NCI-H2029 treated with DMSO at 0.1 percent for 48 hours (cell line): ENCODE measurements at places on chromosomes 4 and X.

GRCh38 chr4:136934601-136935000, 597.7 kb downstream of the PCDH18 start:
- DNase-seq: no peak

DNA sequence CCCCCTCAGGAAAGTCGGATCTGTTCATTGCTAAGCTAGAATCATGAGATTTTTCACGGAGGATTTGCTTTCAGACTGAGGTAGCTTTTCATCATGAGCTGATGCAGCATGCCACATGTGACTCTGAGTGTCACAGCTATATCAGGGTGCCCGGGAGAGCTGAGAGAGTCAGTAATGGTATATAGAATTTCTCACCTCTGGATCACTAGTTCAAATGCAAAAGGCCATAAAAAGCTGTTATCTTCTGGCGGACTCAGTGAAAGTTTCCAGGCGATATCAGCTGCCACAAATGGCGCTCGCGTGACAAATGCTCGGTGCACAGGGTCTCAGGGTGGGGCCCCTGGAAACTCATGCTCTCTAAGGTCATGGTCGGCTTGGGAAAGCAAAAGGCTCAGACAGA, 150.1 kb downstream of the DHX15 start:
- DNase-seq: no peak

- no peak for DNase-seq
Measured at GRCh38 chrX:69603566-69604194, 12.2 kb upstream of the EDA start.

GRCh38 chr4:18020671-18021469, 685 bp downstream of the LCORL start:
- peak; percentile 26 for DNase-seq
